ENCODE measurements at places on chromosomes 2 and 18. TPM values are rescaled to one million over a fixed set of nuclear protein-coding genes. Genes with fewer than 3 reads are reported as not detected.
A peak's percentile ranks its signal among the peaks of the same experiment; 100 is the strongest.

- no peak overlapping the region for H3K4me3 ChIP-seq
- H3K4me1 ChIP-seq: no peaks in the 10 kb centered on the region
- no peaks in the 10 kb centered on the region for H3K36me3 ChIP-seq
Observed at GRCh38 chr18:12074736-12075135, 18.9 kb upstream of the ANKRD62 start.

DNA sequence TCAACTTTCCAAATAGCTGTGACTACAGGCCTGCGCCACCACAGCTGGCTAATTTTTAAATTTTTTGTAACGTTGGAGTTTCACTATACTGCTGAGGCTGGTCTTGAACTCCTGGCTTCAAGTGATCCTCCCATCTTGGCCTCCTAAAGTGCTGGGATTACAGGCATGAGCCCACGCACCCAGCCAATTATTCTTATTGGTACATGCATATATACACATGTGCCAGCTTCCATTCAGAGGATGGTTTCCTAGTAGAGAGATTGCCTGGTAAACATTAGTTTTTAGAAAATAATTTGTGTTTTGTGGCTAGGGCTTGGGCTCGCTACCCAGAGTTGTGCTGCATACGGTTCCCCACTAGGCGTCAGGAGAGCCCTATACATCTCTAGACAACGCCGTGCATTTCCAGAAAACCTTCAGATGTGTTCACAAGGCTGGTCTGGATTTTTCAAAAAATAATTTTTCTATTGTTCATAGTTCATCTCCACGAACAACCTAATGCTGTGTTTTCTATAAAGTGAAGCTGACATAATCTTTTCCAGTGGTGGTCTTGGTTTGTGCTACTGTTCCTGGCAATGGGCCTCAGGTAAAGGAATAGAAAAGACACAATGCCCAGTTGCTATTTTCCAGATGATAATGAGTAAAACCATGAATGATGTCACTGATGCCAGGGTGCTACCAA, 14.6 kb upstream of the AFG3L2 start:
- DNase-seq: peak; percentile 64
- no peak overlapping the region for H3K4me3 ChIP-seq
- H3K27ac ChIP-seq: no peak overlapping the region
- H3K36me3 ChIP-seq: no peaks in the 10 kb centered on the region

GRCh38 chr2:118124288-118124891, 36.1 kb downstream of the INSIG2 start:
- no peak overlapping the region for H3K4me3 ChIP-seq
- H3K27ac ChIP-seq: peak overlapping the region; percentile 75
- no peaks in the 10 kb centered on the region for H3K36me3 ChIP-seq
- H3K27me3 ChIP-seq: no peaks in the 10 kb centered on the region
- H3K4me1 ChIP-seq: peaks cover 5% of the 10 kb centered on the region

DNA sequence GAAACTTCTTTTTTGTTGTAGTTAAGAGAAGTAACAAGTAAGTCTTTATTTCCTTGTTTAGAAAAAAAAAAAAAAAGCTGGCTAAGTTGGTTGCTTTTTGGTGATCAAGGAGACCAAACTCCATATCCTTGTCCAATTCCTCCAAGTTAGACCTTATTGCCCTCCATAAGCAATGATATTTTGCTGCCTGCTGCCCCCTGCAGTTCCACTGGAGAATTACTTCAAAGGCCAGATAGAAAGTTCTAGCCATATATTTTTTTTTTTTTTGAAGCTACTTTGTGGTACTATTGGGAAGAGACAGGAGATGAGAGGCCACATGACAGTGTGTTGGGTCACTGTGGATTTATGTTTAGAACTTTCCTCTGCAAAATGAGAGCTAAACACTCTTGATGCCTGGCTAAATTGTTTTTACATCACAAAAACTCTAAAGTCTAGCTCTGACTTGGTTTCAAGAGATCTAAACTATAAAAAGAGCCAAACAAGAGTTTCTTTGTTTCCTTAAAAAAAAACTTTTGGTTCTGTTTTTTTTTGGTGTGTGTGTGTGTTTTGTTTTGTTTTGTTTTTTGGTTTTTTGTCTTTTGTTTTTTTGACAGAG, 80.7 kb upstream of the RASGRP3 start:
- no peaks in the 10 kb centered on the region for H3K27me3 ChIP-seq
- no peak for DNase-seq
- no peak overlapping the region for H3K27ac ChIP-seq
- H3K4me3 ChIP-seq: no peak overlapping the region
- no peaks in the 10 kb centered on the region for H3K4me1 ChIP-seq

Gene CHRNG
- not detected for polyA plus RNA-seq

- no peaks in the 10 kb centered on the region for H3K36me3 ChIP-seq
- H3K27me3 ChIP-seq: no peaks in the 10 kb centered on the region
- H3K27ac ChIP-seq: peak overlapping the region; percentile 43
- DNase-seq: peak; percentile 42
- peak overlapping the region; percentile 44 for H3K4me3 ChIP-seq
Observed at GRCh38 chr2:134917360-134917865, 1.2 kb upstream of the CCNT2 start.

DNA sequence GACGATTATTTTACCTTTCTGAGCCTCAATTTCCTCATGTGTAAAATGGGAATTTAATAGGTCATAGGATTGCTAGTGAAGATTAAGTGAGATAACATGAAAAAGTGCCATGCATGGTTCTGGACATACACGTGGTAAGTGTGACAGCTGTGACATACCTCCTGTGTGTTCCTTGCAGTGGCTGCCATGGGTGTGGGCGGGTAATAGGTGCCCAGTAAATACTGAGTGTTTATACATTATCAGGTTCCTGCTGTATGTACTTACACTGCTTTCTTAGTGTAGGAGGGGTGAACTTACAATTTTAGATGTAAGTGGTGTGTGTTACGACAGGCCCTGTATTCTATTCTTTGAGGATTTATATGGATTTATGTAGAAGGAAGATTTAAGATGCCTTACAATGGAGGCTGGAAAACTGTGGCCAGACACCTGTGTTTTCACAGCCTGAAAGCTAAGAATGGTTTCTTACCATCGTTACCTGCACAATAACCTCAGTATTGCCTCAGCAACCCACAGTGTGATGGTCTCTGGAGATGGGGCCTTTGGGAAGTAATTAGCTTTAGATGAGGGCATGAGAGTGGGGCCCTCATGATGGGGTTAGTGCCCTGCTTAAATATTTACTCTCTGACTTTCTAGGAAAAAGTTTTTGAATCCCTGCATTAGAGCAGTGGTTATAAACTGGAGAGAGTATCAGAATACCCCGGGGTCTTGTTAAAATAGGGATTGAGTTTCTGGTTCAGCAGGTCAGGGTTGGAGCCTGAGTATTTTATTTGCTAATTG, 78.1 kb downstream of the ASAP2 start:
- peaks cover 4% of the 10 kb centered on the region for H3K4me1 ChIP-seq

DNA sequence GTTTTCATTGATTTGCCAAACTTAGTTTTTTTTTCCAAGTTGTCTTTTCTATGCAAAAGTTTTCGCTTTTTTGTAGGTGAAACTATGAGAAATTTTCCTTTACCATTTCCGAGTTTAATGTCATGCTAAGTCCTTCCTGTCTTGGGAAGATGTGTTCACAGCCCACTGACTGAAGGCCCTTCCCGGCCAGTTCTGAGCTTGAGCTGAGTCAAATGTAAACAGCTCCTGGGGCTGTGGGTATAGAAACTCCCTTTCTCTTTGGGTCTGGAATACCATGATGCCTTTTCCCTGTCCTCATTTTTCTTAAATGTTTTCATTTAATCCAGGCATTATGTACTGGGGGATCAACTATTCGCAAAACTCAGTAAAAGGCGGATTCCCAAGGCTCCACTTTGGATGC, 69.8 kb upstream of the IL1R1 start:
- no peaks in the 10 kb centered on the region for H3K36me3 ChIP-seq
- DNase-seq: no peak
- no peak overlapping the region for H3K27ac ChIP-seq
- no peaks in the 10 kb centered on the region for H3K27me3 ChIP-seq

- H3K4me3 ChIP-seq: no peak overlapping the region
- no peak overlapping the region for H3K27ac ChIP-seq
- no peaks in the 10 kb centered on the region for H3K36me3 ChIP-seq
- H3K4me1 ChIP-seq: no peaks in the 10 kb centered on the region
- no peaks in the 10 kb centered on the region for H3K27me3 ChIP-seq
Observed at GRCh38 chr2:216315802-216316603, 56.3 kb downstream of the MARCHF4 start.

DNA sequence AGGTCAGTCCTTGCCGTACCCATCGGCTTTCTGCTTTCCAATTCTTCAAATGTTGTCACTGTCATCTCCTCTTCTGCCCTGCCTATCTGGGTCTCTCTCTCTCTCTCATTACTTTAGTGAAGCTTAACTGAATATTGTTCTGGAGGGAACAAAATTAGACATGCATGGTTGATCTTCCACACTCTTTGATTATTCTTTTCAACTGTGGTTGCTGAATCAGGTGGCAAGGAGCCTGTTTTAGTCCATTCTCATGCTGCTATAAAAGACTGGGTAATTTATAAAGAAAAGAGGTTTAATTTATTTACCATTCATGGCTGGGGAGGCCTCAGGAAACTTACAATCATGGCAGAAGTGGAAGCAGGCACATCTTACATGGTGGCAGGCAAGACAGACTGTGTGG, 157.9 kb downstream of the ARL4C start:
- no peaks in the 10 kb centered on the region for H3K27me3 ChIP-seq
- no peaks in the 10 kb centered on the region for H3K4me1 ChIP-seq
- H3K36me3 ChIP-seq: no peaks in the 10 kb centered on the region
- H3K4me3 ChIP-seq: no peak overlapping the region

- no peak overlapping the region for H3K4me3 ChIP-seq
- H3K4me1 ChIP-seq: no peaks in the 10 kb centered on the region
- no peaks in the 10 kb centered on the region for H3K27me3 ChIP-seq
- DNase-seq: no peak
- H3K27ac ChIP-seq: no peak overlapping the region
Observed at GRCh38 chr2:164967781-164968228, 12.5 kb upstream of the SLC38A11 start.

DNA sequence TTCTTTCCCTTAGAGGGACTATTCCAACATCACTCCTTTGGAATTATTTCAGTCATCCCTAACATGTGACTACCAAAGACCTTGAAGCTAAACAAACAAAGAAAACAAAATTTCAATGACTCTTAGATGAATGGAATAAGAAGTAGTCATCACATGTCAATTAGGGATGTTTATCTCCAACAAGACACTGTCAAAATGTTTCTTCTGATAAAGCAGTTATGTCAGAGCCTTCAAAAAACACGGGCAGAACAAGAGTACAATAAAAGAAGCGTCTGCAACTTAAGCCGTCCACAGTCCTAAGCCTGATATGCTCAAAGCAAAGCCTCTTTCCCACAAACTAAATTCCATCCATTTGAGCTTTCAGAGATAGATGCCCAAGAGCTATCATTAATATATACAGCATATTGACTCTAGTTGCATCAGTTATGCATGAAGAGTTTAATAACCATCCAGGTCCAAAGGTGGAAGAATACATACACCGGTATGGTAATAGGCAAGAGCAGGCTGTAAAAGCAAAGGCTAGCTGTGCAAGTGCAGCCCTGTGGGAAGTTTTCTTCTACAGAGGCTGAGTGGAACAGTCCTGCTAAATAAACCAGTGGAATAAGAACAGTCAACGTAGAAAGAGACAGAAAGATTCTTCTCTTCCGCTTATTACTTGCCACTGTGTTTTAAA, 98.1 kb downstream of the ICA1L start:
- no peaks in the 10 kb centered on the region for H3K36me3 ChIP-seq
- no peak for DNase-seq
- H3K27me3 ChIP-seq: no peaks in the 10 kb centered on the region
- no peaks in the 10 kb centered on the region for H3K4me1 ChIP-seq
- no peak overlapping the region for H3K27ac ChIP-seq

DNA sequence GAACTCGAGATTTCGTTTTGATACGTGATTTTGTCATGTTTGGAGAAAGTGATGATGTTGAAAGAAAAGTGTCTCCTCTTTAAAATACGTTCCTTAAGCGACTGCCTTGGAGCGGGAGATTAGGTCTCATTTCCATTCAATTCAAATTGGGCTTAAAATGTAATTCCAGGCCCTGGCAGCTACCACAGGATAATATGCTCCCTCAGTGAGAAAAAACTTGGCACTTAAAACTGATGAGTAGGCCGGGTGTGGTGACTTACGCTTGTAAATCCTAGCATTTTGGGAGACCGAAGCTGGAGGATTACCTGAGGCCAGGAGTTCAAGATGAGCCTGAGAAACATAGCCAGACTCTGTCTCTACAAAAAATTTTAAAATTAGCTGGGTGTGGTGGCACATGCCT, 146.3 kb upstream of the L3MBTL4 start:
- no peaks in the 10 kb centered on the region for H3K4me1 ChIP-seq
- no peak overlapping the region for H3K27ac ChIP-seq
- peaks cover 1% of the 10 kb centered on the region for H3K27me3 ChIP-seq
- H3K4me3 ChIP-seq: no peak overlapping the region
- DNase-seq: no peak
- H3K36me3 ChIP-seq: no peaks in the 10 kb centered on the region

Gene ZNF519
- polyA plus RNA-seq: 3.6 TPM

DNA sequence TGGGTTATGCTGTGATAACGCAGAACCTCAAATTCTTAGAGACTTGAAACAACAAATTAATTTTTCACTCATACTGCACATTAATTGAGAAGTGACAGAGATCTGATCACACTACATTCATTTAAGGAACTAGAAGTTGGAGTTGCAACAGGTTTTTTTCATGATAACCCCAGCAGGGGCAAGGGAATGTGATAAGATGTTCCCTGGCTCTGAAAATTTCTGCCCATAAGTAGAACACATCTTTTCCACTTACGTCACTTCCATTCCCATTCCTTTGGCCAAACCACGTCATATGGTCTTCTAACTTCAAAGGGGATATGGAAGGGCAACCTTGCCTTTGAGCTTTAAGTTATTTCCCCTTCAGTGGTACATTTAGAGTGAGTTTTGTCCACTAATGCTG, 29.7 kb upstream of the PSME4 start:
- H3K27ac ChIP-seq: no peak overlapping the region
- DNase-seq: no peak
- no peaks in the 10 kb centered on the region for H3K36me3 ChIP-seq
- no peak overlapping the region for H3K4me3 ChIP-seq
- no peaks in the 10 kb centered on the region for H3K27me3 ChIP-seq
- no peaks in the 10 kb centered on the region for H3K4me1 ChIP-seq

Gene OXER1
- 3.0 TPM for polyA plus RNA-seq

Gene CPO
- not detected for polyA plus RNA-seq

DNA sequence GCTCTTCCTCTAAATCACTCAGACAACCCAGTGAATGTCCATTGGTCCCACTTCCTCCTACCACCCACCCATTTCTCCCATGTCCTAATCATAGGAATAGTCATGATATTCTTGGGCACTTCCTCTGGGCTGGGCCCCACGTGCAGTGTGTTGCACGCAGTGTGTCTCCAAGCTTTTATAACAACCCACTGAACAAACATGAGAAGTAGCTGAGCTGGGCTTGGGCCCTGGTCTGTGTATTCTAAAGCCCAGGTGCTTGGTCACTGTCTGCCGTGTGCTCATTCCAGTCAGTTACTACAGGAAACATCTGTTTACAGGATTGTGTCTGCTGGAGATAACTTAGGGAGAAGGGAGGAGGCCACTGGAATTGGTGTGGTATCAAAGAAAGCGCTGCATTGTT, 64.2 kb upstream of the THOC1 start:
- H3K4me3 ChIP-seq: no peak overlapping the region
- no peaks in the 10 kb centered on the region for H3K36me3 ChIP-seq
- no peak for DNase-seq
- H3K4me1 ChIP-seq: no peaks in the 10 kb centered on the region

Measured in aorta (tissue), 5 donors.